ENCODE measurements at places on chromosomes 4 and X. TPM values are rescaled to one million over a fixed set of nuclear protein-coding genes. Genes with fewer than 3 reads are reported as not detected.

Gene RADX
- 4.5 TPM for total RNA-seq

- no peaks in the 10 kb centered on the region for H3K4me1 ChIP-seq
- H3K27ac ChIP-seq, result no peak overlapping the region
- DNase-seq, result no peak
- H3K27me3 ChIP-seq, result no peaks in the 10 kb centered on the region
These were observed 61.5 kb downstream of the GEMIN8 start for GRCh38 chrX:13968198-13968597.

DNA sequence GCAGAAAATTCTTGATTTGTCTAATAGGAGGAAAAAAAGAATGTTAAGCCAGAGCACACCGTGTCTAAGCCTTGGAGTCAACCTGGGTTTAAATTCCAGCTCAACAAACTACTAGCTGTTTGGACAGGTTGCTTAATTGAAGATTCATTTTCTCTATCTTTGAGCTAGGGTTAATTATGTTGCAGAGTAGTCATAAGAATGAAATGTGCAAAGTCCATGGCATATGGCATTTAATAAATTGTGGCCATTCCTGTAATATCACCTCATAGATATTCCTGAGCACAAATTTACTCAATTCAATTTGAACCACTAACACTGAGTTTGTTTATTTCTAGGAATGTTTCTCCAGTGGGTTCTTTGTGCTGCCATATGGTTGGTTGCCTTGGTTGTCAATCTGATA, 4.6 kb downstream of the TMEM144 start:
- no peak for DNase-seq
- peaks cover 32% of the 10 kb centered on the region for H3K4me1 ChIP-seq
- H3K36me3 ChIP-seq, result peaks cover 4% of the 10 kb centered on the region
- H3K27me3 ChIP-seq, result no peaks in the 10 kb centered on the region
- H3K27ac ChIP-seq, result no peak overlapping the region
- H3K4me3 ChIP-seq, result no peak overlapping the region

GRCh38 chrX:97229318-97229717, 345.6 kb downstream of the RPA4 start:
- H3K4me1 ChIP-seq, result no peaks in the 10 kb centered on the region
- H3K27ac ChIP-seq, result no peak overlapping the region
- no peak for DNase-seq
- H3K27me3 ChIP-seq, result no peaks in the 10 kb centered on the region
- H3K36me3 ChIP-seq, result no peaks in the 10 kb centered on the region

- no peak overlapping the region for H3K27ac ChIP-seq
- no peaks in the 10 kb centered on the region for H3K36me3 ChIP-seq
- peaks cover 9% of the 10 kb centered on the region for H3K27me3 ChIP-seq
- no peaks in the 10 kb centered on the region for H3K4me1 ChIP-seq
These were observed 2.7 kb downstream of the NDP start for GRCh38 chrX:43970528-43970927.

DNA sequence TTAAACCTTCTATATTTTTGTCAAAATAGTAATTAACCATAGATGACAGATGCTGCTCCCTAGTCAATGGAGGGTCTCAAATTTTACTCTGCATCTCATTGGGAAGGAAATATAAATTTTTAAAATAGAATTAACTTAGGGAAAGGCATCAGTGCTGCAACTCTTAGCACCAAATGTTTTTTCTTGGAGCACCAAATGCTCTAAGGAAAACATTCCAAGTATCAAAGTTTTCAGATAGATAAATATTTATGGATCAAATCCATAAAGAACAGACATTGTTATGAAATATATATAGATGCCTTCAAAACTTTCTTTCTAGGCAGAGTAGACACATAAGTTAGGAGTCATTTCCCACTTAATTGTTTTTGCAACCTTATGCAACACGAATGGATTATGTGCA, 168.7 kb downstream of the ANTXR2 start:
- no peak for DNase-seq
- H3K27ac ChIP-seq, result no peak overlapping the region
- no peaks in the 10 kb centered on the region for H3K27me3 ChIP-seq
- peaks cover 22% of the 10 kb centered on the region for H3K36me3 ChIP-seq
- no peaks in the 10 kb centered on the region for H3K4me1 ChIP-seq
